ENCODE measurements at places on chromosomes 7 and 10. TPM values are rescaled to one million over a fixed set of nuclear protein-coding genes. Genes with fewer than 3 reads are reported as not detected.

The DRGX gene
- not detected for total RNA-seq

The LIPK gene
- total RNA-seq: not detected

The CC2D2B gene
- 0.99 TPM for total RNA-seq

The C10orf62 gene
- 2.3 TPM for total RNA-seq

The ADCY1 gene
- total RNA-seq: 9.1 TPM

The CCSER2 gene
- 63.9 TPM for total RNA-seq

The CPN1 gene
- not detected for total RNA-seq

The STAMBPL1 gene
- total RNA-seq: 11.0 TPM

The NAT16 gene
- 0.14 TPM for total RNA-seq

The H2BK1 gene
- total RNA-seq: not detected

The CRPPA gene
- total RNA-seq: 2.4 TPM

DNA sequence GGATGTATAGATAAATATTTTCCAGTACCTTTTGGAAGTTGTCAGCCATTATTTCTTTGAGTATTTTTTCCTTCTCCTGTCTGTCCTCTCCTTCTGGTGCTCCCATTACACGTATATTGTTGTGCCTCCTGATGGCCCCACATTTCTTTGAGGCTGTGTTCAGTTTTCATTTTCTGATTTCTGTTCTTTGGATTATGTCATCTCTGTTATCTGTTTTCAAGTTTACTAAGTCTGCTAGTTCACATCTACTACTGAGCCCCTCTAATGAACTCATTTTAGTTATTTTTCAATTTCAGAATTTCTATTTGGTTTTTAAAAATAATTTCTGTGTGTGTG lies 16.3 kb downstream of the RBM33 start:
- DNase-seq: no peak

- DNase-seq: no peak
These were observed 54.3 kb upstream of the IGFBP3 start for GRCh38 chr7:45975367-45975766.

- peak; percentile 67 for DNase-seq
These were observed 31.7 kb downstream of the PAPOLB start for GRCh38 chr7:4830176-4830575.

- DNase-seq: no peak
These were observed 630 bp upstream of the LIPA start for GRCh38 chr10:89252225-89252585.

GRCh38 chr7:131454498-131454897 lies 101.9 kb downstream of the PODXL start:
- DNase-seq: no peak

DNA sequence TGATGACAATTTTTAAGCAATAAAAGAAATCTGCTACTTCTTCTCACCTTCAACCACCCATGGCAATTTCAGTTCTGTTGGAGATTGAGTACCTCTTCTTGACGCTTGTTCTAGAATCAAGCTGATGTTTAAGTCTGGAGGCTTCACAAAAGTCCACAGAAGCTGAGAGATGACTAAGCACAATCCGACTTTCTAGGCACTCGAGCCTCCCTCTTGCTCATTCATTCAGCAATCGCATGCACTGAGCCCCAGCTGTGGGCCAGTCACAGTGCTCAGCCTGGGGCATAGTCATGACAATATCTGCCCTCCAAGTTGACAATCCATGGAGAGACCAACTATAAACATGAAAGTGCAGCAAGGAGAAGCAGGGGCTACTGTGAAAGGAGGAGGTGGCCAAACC lies 103.2 kb downstream of the IPMK start:
- no peak for DNase-seq

DNA sequence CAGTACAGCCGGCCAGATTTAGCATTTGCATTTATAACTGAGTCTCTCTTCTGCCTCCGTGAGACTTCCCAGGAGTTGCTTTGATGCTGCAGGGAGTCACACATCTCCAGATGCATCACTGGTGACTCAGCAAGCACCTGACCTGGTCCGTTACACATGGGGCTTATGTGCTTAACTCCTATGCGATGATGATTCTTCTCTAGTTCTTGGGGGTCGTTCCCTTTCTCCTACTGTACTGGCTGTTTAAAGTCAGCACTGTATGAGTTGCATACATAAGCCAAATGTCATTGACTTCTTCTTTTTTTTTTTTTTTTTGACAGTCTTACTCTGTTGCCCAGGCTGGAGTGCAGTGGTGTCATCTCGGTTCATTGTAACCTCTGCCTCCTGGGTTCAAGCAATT lies 13.0 kb upstream of the AKR1E2 start:
- no peak for DNase-seq

- peak; percentile 93 for DNase-seq
These were observed 13.1 kb downstream of the LZTS2 start for GRCh38 chr10:101012525-101013364.

DNA sequence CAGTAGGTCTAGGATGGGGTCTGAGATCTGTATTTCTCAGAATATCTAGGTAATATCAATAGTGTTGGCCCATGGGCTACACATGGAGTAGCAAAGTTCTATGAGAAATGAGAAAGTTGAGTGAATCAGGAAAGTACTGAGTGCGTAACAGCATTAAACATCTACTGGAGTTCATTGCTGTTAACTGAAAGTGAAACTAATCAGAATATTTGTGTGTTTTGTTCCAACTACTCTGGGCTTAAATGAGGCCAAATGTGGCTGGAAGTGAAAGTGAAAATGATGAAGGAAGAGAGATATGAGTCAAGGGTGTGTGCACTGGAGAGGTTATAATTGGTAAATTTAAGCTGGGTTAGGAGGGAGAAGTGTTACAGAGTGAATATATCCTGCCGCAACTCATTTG lies 46.5 kb downstream of the TMEM106B start:
- DNase-seq: no peak

DNA sequence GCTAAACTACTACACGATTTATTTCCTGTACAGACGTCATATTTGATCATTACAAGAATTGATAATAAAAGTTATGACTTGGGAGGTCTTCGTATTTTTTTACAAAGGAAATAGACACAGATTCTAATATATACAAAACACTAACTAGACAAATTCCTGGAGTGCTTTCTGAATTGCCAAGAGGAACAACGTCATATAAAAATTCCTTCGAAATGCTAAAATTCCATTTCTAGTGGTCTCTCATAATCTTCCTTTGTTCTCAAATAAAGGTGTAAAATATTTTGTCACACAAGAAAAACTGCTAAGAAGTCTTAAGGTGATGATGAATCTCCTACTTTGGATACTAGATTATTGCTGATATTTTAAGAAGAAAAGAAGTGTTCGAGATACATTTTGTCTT lies 85.4 kb downstream of the CDK6 start:
- DNase-seq: no peak

- no peak for DNase-seq
These were observed 196.1 kb upstream of the GALNT17 start for GRCh38 chr7:70935854-70936253.

- DNase-seq: no peak
These were observed 219.5 kb downstream of the PAXIP1 start for GRCh38 chr7:154783281-154783909.

GRCh38 chr10:13110908-13111307 lies 10.9 kb downstream of the OPTN start:
- no peak for DNase-seq

GRCh38 chr10:3573498-3573897 lies 211.5 kb downstream of the KLF6 start:
- DNase-seq: no peak

DNA sequence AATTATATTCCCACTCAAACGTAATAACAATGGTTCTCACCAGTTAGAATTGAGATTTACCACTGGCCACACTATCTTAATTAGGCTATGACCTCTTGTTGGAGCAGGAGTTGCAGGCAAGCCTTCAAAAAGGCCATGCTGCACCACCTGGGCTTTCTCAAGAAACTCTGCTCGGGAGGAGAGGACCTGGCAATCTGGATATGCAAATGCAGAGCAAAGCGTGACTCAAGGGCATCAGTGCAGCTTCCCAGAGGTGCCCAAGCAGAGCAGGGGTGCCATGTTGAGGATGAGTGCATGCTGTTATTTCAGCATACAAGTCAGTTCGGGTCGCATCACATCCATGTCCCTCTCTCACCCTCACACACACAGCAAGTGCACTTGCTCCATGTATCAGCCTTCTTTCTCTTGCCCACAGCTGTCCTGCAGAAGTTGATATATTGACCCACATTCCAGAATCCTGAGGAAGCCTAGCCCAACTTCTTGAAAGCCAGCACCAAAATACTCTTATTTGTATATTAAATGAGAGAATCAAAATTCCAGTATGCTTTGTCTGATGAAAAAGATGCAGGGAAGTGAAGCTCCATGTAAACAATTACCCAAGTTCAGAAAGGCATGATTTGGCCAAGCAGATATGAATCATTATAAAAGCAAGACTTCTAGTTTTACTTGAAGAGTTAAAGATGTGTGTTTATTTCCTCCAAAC lies 55.7 kb upstream of the IL6 start:
- DNase-seq: no peak

- no peak for DNase-seq
These were observed 30.6 kb upstream of the MYL10 start for GRCh38 chr7:101659706-101660105.

DNA sequence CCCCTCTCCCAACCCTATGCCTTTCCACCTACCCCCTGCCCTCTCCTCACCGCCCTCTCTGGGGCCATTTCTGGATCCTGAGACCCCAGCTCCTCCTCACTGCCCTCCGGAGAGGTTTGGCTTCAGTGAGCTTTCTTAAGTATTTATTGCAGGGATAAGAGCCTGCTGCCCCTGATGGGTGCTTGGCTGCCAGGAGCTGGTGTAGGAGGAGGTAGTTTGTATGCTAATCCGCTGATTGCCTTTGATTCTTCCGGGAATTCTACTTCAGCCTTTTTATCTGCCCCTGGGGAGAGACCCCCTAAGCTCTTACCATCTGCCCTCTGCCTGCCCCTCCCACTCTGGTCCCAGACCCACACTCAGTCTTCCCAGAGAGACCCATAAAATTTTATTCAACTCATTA lies 263.5 kb upstream of the PODXL start:
- no peak for DNase-seq

DNA sequence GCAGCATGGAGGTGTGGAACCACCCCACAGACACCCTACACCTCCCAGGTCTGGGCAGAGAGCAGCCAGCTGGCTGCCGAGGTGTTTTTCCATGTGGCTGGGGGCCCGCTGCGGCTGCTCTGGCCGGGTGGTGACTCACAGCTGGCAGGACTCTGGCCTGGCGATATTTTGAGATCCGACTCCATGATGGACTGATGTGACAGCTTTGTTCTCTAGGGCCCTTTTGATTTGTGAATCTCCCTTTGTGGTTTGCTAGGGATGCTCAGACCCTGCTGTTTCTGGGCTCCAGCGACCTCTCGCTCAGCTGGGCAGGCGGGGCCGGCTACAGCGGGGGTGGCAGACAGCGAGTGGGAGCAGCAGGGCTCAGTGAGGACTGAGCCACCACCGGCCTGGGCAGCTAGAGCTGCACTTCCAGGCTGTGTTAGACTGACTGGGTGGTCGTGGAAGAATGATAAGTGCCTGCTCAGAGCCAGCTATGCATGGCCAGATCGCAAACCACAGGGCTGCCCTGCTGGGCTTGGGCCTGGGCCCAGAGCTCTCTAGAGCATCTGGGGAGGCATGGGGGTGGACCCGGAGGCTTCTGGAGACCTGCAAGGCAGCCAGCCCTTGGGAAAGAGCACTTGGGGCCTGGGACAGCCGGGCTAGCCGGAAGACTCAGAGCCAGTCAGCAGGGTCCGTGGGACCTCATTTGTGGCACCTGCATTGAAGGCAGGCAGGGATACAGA lies 46.2 kb upstream of the GDF10 start:
- no peak for DNase-seq

DNA sequence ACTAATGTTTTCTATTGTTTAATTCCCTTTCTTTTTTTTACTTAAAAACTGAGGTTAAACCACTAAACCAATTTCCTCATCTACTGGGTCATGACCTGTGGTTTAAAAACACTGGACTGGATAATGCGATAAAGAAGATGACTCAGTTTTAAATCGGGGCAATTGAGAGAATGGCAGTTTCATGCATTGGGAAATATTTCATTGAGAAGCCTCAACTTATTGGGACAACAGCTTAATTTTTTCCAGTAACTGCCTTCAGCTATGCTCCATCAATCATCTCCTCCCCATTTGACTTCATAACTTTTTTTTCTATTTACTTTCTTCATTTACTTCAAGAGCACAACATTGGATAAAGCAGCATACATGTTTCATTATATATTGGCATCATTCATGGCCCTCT lies 61.8 kb upstream of the MET start:
- no peak for DNase-seq

- no peak for DNase-seq
These were observed 534.0 kb upstream of the ANKRD30A start for GRCh38 chr10:36591436-36591835.

GRCh38 chr7:32569388-32570289 lies 74.3 kb downstream of the AVL9 start:
- no peak for DNase-seq

GRCh38 chr10:11578802-11579255 lies 32.6 kb downstream of the USP6NL start:
- DNase-seq: no peak

DNA sequence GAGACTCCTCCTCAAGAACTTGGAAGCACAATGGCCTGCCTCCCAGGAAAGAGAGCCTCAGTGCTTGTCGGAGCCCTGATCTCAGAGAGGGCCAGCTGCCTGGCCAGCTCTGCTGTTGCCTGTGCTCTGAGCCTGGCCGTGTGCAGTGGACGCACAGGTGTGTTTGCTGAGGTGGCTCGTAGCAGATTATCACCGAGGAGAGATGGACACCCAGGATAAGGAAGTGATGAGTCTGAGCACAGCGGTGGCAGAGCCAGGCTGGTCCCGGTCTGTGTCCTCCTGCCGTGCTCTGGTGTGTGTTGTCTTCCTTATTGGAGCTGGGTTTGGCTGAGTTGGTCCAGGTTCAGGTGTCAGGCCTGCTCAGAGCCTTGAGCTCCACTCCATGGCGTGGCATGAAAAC lies 208.5 kb downstream of the EBF3 start:
- DNase-seq: peak; percentile 6

- no peak for DNase-seq
These were observed 27.3 kb upstream of the CRHR2 start for GRCh38 chr7:30709549-30709948.

- DNase-seq: no peak
These were observed 113.6 kb downstream of the GRK5 start for GRCh38 chr10:119320981-119321380.

GRCh38 chr10:10054466-10054865 lies 963.2 kb upstream of the CELF2 start:
- no peak for DNase-seq

DNA sequence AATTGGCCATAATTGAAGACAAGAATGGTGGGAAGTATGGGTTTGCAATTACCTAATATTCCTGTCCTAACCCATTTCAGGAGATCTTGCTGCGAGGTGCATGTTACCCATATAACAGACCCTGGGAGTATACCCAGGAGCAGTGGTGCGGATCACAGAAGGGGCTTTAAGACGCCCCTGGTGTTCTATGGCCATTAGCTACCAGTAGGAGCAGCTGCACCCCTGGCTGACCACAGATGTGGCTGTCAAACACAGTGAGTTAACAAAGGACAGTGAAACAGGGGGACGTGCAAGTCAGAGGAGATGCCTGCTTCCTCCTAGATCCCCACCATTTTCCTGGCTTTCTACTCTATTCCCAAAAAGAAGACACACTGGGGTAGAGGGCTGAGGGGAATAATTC lies 25.2 kb downstream of the AOC1 start:
- no peak for DNase-seq
